Stimulated activated CD8-positive, alpha-beta memory T cell treated with anti-CD3 and anti-CD28 coated beads, Interleukin-12 subunit alpha, Interleukin-12 subunit beta, amount 100 ng/mL, for 1 hour (primary cell): ENCODE measurements at places on chromosomes 7 and 10.

DNA sequence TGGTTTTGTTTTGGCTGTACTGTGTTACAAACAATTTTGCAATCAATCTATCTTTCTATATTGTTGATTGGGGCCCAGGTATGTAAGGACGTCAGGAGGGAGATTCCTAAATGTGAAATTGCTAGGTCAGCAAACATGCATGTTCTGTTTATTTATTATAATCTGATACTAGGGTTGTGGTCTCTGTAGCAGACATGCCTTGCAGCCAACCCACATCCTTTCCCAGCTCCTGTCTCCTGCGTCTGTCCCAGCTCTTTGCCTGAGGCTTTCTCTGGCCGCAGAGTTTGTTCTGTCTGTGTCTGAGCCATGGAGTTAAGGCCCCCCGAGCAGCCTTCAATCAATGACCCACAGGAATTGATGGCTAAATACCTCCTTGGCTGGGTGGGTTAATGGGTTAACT is 124.0 kb upstream of the ZEB1 start:
- DNase-seq, result no peak

DNA sequence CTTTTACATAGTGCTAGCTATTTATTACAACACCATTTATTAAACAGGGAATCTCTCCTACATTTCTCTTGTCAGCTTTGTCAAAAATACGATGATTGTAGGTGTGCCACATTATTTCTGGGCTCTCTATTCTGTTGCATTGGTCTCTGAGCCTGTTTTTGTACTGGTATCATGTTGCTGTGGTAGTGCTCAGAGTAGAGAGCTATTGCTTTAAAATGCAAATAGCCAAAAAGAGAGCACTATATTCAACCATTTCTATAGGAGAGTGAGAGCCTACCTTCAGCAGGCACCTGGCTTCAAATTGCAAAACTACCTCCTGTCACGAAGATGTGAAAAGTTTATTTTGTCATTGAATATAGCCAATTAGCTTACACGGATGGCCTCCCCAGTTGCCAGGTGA is 8.1 kb downstream of the ZNF92 start:
- DNase-seq, result no peak

DNA sequence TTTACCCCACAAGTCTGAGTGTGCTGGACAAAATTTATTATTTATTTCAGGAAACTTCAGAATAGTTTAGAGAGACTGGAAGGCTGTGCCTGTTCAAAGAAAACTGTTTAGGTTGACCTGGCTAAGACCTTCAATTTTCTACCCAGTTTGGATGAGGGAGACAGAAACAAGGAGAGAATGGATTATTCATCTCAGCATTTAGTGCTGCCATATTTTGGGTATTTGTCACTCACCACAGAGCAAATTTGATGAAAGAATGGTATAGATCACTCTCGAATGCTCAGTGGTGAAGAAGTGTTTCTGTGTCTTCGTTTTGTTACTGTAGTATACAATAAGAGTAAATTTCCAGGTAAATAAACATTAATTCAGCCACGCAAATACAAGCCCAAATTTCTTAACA is 71.8 kb downstream of the SEMA3C start:
- DNase-seq, result no peak

DNA sequence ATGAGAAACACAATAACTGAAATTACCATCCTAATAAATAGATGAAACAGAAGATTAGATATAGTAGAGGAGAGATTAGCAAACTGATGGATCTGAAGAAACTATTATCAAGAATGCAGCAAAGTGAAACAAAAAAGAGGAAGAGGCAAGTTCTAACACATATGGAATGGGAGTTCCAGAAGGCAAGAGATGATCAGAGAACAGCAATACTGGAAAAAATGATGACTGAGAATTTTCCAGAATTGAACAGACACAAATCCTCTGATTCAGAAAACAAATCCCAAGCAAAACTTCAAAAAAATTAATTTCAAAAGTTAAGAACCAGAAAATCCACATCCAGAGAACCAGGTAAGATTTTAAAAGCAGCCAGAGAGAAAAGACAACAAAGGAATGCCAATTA is 20.2 kb upstream of the CYREN start:
- no peak for DNase-seq

DNA sequence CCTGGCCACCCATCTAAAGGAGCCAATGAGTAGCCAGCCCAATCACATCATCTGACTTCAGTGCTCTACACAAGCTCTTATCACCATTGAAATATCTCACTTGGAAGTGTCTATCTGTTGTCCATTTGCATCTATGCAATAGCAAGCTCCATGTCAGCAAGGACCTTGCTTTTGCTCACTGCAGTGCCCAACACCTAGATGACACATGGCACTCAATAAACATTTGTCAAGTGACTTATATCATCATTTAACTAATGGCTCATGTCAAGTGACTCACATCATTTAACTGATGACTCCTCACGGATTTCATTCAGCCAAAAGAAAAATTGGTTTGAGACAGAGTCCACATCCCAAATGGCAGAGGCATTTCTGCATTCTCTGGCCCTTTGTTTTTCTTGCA is 92.9 kb upstream of the ADAM12 start:
- no peak for DNase-seq

GRCh38 chr7:131335639-131336381 is 8.1 kb downstream of the MKLN1 start:
- DNase-seq, result no peak
